Mammary epithelial cell (primary cell): ENCODE measurements at places on chromosomes 7 and 10. TPM values are rescaled to one million over a fixed set of nuclear protein-coding genes. Genes with fewer than 3 reads are reported as not detected.

SFRP4 gene
- not detected in 2 replicates for total RNA-seq

GPR146 gene
- total RNA-seq = 0.17 TPM

ZNF853 gene
- 0.21 and 0.59 TPM in 2 replicates for total RNA-seq

EN2 gene
- total RNA-seq = 0.17 TPM

NDUFB2 gene
- total RNA-seq = 77.0 TPM
